ENCODE measurements at places on chromosomes 3 and 15.

DNA sequence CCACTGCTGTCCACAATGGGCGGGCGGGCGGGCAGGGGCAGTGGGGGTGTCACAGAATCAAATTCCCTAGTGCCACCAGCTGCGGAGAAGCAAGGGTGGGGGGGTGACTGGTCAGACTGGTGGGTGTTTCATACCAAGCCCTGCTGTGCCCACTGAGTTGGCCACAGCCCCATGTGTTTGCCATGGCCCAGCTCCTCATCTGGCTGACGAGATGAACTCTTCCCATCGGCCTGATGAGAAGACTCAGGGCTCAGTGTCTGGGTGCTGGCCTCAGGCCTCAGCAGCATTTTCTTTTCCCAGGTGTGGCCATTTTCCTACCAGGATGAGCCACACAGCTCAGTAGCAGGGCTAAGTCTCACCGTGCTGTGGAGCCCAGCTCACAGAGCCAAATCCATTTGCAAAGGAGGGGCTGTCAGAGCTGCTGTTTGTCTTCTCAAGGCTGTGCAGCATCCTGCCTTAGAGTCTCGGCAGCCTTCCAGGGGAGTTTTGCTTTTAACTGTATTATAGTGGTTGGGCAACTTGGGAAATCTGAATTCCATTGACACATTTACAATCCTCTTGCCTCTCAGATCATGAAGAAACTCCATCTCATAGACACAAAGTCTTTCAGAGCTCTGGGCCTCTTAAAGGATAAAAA is 176.8 kb downstream of the ABHD5 start:
- DNase-seq = peak; percentile 50

DNA sequence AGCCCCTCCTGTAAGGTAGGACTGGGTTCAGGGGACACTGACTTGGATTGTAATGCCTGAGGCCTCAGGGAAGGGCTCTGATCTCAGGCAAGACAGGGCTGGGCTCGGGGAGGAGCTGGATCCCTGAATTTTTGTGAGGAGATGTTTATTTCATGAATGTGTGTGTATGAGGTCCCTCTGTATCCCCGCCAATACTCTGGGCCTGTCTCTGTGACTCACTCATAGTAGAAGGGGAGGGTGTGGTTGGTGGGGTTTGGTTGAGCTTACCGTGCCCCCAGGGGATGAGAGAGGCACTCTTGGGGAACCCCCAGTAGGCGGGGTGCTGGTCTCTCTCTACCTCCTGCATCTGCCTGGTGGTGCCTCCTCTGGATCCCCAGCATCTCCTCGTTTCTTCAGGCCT is 28.1 kb downstream of the RPSA start:
- no peak for DNase-seq

GRCh38 chr3:52572221-52572620 is 35.8 kb downstream of the UQCC5 start:
- no peak for DNase-seq

DNA sequence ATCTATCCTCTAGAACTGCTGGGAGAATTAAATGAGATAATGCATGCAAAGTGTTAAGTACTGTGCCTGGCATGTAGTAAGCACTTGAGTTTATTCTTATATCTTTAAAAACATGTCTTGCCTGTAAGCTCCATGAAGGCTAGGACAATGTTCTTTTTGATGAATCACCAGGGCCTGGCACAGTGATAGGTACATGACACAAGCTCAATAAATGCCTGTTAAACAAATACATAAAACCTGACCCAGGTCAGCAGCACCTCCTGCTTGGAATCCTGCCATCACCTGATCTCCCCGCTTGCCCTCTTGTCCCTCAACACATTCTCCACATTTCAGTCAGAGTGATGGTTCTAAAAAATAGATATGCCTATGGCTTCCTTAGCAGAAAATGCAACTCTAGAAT is 186.8 kb downstream of the CHST2 start:
- no peak for DNase-seq

DNA sequence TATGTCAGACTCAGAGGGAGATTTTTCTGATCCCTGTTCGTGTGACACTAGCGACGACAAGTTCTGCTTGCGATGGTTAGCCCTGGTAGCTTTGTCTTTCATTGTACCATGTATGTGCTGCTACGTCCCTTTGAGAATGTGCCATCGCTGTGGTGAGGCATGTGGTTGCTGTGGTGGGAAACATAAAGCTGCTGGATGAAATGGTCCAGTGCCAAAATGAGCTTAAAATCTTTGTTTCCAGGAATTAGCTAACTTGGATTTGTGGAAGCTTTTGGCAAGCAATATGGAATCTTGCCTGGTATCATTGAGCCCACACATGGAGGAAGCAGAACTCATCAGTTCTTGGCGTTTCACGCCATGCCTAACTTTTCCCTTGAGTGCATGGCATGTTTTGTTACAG is 98.8 kb downstream of the SPRED1 start:
- no peak for DNase-seq

GRCh38 chr3:140205598-140205997 is 270.6 kb downstream of the CLSTN2 start:
- no peak for DNase-seq

Measured in HS-5 (cell line).